CD4-positive, CD25-positive, alpha-beta regulatory T cell (primary cell): ENCODE measurements at places on chromosomes 4 and X. TPM values are rescaled to one million over a fixed set of nuclear protein-coding genes. Genes with fewer than 3 reads are reported as not detected.

- DNase-seq, result no peak
These were observed 14.2 kb downstream of the ZNF518B start for GRCh38 chr4:10442976-10443375.

DNA sequence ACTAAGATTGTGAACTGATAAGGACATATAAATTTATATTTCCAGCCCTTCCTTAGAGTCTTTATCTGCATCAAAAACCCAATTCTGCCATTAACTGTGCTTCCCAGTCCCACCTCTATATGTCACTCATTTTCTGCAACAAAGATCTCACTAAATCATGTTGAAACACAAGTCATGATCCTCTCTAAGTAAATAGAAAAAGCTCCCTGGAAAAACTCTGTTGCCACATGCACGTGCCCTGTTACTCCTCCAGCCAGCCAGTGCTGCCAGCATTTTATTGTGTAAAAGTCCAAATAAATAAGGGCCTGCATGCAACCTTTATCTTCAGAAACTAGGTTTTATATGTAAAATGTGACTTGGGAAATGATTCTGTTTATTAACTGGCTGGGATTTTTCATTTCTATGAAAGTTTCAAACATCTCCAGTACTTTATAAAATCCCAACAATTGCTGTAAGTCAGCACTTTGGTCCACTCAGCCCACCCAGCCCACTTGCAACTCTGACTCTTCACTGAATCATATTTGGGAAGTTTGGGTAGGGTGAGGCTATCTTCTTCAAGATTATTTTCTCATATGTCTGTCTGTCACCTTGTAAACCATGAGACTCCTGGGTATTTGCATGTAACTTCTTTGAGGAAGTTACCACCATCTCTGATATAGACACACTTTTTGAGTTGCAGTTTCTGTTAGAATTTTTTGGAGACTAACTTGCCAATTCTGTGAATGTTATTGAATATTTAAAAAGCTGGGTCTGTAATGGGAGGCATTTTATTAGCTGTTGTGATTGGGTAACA is 40.0 kb upstream of the SMARCA5 start:
- DNase-seq, result no peak

- DNase-seq, result no peak
These were observed 1011.7 kb upstream of the PCDH7 start for GRCh38 chr4:29708473-29708872.

DNA sequence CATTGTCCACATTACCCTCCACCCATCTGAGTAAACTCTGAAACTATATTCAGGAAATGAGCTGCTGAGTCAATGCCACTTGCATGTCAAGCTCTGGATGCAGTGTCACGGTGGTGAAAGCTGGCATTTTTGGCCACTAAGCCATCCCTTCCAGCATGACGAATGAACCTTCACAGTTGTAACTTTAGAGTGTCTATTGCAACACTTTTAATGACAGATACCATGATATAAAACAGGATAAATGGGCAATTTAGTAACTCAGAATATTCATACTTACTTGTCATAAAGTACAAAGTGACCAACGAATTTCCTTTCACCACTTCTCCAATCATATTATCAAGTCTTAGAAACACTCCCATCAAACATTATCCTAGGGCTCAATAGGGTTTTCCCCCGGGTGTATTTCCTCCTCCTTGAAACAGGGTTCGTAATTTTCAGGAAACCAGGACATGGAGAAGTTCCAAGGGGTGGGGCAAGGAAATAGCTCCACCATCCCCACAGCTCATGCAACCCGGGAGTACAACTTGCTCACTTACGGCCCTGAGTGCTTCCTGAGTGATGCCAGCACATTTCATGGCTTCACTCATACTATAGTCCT is 73.1 kb downstream of the MTHFD2L start:
- DNase-seq, result no peak

DNA sequence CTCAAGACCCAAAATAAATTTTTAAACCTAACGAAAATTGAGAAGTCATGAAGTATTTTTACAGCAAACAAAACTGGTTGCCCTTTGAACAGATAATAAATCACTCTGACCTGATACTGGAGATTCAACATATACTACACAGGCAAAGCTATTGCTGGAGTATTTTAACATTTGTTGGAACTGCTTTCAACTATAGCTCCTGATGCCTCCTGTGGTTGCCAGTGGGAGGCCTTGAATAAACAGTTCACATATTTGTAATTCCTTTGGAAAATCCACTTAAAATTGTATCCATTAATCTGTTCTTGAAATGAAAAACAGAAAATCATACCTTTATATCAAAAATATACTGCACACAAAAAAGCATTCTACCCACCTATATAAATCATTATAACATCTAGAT is 605.1 kb downstream of the KCTD8 start:
- DNase-seq, result no peak

GRCh38 chr4:74659576-74660411 is 134.5 kb downstream of the BTC start:
- DNase-seq, result no peak

DNA sequence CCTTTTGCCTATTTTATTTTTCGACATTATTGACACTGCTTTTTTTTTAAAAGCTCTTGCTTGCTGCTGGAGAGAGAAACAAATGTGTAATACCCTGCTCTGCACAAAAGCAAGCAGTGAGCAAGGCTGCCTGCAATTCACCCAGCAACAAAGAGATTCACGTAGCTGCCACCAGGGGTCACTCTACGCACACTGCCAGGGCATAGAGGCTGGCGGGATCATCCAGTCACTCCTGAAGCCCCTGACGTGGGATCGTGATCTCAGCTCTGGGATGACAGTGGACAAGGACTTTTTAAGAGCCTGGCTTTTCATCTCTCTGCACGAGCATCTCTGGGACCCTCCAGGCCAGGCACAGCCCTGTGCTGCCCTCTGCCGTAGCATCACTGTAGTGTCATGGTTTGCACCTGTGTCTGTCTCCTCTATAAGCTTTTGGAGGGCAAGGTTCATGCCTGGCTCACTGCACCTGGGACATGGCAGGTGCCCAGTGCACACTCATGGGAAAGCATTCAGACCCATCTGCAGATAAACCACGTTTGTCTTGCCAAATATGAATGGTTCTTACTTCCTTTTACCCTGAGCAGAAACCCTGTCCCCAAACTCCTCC is 19.8 kb downstream of the C4orf50 start:
- DNase-seq, result peak; percentile 56

- DNase-seq, result peak; percentile 16
These were observed 868 bp downstream of the AFAP1 start for GRCh38 chr4:7938609-7939376.

- DNase-seq, result no peak
These were observed 83.7 kb downstream of the FAT4 start for GRCh38 chr4:125398263-125399002.

GRCh38 chr4:76767983-76768382 is 130.0 kb downstream of the SOWAHB start:
- no peak for DNase-seq

TRIML2 gene
- total RNA-seq, result not detected

DNA sequence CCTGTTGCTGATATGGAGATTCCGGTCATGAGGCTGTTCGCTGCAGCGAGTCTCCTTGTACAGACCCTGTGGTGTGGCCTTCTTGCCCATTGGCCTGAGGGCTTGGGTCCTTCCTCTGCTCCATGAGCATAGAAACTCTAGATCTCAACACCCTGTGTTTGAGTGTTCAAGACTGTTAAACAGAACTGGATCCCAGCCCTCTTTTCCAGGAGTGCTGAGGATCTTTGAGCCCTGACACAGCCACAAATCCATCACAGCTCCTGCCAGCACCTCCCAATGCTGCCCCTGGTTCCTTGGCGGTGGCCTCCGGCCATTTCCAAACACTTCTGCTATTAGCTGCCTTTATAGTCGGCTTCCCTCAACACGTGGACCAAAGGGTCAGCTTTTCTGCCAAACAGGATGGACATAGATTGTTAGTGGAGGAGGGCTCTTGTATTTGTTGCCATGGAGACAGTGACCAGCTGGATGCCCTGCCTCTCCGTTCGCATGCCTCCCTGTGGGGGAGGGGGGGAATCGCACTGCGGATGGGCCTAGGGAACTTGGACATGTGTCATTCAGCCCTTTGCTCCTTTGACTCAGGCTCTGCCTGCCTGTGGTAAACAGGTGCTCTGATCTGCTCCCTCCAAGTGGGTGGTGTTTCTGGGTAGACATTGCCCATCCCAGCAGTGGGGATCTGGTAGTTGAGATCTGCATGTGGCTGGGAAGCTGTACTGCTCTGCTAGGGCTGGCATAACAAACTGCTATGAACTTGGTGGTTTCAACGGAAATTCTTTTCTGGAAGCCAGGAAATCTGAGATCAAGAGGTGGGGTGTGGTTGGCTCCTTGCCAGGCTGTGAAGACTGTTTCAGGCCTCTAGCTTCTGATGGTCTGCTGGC is 6.9 kb upstream of the WDR1 start:
- DNase-seq, result no peak

GRCh38 chr4:111283066-111283677 is 660.3 kb upstream of the PITX2 start:
- DNase-seq, result peak; percentile 2

GRCh38 chr4:98546910-98547594 is 111.4 kb downstream of the TSPAN5 start:
- no peak for DNase-seq

DNA sequence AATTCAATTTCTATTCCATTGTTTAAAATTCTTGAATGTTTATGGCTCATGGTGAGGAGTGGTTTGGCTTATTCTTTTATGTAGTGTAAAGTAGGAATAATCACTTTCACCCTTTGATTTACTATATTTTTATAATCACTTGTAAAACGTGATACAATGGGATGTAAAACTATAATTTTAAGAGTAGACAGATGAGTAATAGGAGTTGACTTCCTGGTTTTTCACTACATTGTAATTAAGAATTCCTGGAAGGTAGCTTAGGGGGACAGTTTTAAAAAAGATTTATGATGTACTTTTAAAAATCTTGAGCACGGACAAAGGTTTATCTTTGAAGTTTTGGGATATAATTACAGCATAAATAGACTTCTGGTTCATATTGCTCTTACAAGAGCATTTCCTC is 65.3 kb downstream of the PDGFC start:
- DNase-seq, result no peak

CDS1 gene
- 0.22 TPM for total RNA-seq

GRCh38 chrX:38627683-38628082 is 66.3 kb downstream of the TSPAN7 start:
- peak; percentile 55 for DNase-seq

GRCh38 chrX:97672138-97672537 is 788.4 kb downstream of the RPA4 start:
- no peak for DNase-seq

DNA sequence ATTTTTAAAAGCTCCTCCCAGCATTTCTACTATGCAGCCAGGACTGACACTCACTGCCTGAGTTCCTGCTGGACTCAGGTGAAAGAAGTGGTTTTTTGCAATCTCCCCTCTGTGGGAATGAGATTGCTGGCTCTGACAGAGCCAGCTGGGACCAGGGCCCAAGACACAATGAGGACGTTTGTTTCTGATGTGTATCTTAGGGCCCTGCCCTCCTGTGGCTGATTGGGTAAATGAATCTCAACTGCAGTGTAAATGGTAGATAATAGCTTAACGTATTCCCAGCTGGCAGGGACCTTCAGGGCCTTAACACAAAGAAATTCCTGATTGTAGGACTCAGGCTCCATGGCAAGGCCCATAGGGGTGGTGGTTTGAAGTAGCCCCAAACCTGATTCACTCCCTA is 85.8 kb upstream of the PRPS1 start:
- DNase-seq, result no peak

- DNase-seq, result no peak
These were observed 236.0 kb downstream of the FAT4 start for GRCh38 chr4:125550769-125551168.

SH2D1A gene
- total RNA-seq, result 42.7 TPM

- DNase-seq, result no peak
These were observed 249.2 kb upstream of the GPRIN3 start for GRCh38 chr4:89556601-89557305.

- peak; percentile 62 for DNase-seq
These were observed 35.1 kb downstream of the FAM114A1 start for GRCh38 chr4:38902695-38903094.

DCHS2 gene
- total RNA-seq, result not detected

DNA sequence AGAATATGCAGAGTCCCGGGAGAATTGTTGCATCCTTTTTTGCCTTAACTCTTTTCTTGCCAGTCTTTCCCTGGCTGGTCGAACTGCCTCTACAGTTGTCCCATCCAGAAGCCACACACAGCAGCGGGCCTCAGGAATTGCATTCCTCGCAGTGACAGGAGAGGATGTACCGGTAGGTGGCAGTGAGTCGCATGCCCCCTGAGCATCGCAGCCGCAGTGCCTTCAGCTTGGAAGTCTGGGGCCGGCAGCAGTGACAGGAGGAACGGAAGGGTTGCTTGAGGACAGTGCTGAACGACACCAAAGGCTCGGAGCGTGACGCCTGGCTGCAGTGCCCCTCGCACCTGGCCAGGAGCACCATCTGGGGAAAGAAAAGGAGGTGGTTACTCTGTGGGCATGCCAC is 23.5 kb downstream of the NDP start:
- no peak for DNase-seq

- peak; percentile 16 for DNase-seq
These were observed 2.3 kb downstream of the SH3TC1 start for GRCh38 chr4:8201321-8201781.

DAPP1 gene
- 29.8 TPM for total RNA-seq

- DNase-seq, result no peak
These were observed 249.1 kb downstream of the DCLK2 start for GRCh38 chr4:150327262-150327780.

GRCh38 chrX:1592470-1593142 is 1.2 kb downstream of the AKAP17A start:
- DNase-seq, result no peak

EPGN gene
- 0.54 TPM for total RNA-seq

GC gene
- not detected for total RNA-seq

DNA sequence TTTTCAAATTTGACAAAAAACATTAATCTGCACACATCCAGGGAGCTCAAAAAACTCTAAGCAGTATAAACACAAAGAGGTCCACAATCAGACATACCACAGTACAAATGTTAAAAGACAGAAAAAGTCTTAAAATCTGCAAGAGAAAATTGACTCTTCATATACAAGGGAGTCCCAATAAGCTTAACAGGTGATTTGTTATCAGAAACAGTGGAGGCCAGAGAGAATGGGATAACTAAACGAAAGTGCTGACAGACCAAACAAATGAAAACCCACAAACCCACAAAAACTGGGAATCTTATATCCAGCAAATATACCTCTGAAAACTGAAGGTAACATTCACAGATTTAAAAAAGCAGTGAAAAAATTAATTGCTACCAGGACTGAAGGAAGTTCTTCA is 182.0 kb upstream of the PAQR3 start:
- no peak for DNase-seq

DNA sequence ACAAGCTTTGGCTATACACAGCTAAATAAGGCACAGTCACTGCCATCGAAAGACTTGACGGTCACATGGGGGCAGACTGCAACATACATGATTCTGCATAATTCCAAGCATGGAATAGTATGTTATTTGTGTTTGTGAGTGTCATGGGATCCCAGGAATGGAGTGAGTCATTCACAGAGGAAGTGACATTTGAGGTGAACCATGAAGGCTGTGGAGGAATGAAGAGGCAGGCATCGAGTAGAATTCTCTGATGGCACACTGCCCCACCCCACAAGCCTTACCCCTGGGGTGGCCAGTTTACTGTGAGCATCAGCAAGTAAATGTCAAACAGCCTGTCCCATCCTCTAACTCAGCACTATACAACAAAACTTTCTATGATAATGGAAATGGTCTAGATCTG is 619.7 kb downstream of the MID1IP1 start:
- DNase-seq, result no peak

GRCh38 chr4:124753941-124754581 is 41.5 kb upstream of the ANKRD50 start:
- no peak for DNase-seq
